Stimulated activated CD8-positive, alpha-beta memory T cell treated with anti-CD3 and anti-CD28 coated beads, Interleukin-4, amount 100 ng/mL, for 1 hour (primary cell): ENCODE measurements at places on chromosomes 11 and 22.
A peak's percentile ranks its signal among the peaks of the same experiment; 100 is the strongest.

DNA sequence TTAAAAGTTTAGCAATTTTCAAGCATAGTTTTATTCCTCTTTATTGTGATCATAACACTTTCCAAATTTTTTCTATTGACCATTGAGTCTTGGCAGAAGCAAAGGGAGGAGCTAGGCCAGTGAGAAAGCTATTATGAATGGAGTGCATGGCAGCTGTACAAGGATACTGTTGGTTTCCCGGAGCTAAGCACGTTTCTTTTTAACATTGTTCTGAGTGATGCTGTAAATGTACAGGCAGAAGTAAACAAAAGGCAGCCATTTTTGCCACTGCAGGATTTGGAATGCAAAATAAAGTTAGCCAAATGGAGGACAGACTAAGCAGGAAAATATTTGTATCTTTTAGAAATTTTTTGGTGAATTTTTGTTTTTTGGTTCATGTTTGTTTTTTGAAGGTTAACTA is 16.2 kb downstream of the CBL start:
- DNase-seq: no peak

DNA sequence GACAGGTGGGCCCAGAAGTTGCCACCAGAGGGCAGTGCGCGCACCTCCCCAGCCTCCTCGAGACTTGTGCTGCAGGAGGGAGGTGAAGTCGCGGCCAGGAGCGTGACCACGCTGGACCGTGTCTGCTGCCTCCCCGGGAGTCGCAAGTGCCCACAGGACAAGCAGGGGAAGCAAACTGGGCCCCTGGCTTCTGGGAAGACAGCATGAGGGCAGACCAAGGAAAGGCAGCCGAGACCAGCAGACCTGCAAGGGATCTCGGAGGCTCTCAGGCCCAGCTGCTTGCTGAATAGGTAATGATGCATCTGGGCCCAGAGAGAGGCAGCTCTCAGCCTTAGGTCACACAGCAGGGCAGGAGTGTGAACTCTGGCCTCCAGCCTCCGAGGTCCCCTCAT is 17.0 kb upstream of the IL2RB start:
- peak; percentile 73 for DNase-seq

GRCh38 chr11:23866641-23867040 is 630.2 kb upstream of the LUZP2 start:
- no peak for DNase-seq

GRCh38 chr11:128610721-128611617 is 23.6 kb upstream of the ETS1 start:
- no peak for DNase-seq

- no peak for DNase-seq
These were observed 9.0 kb downstream of the PRRG4 start for GRCh38 chr11:32838505-32839274.

DNA sequence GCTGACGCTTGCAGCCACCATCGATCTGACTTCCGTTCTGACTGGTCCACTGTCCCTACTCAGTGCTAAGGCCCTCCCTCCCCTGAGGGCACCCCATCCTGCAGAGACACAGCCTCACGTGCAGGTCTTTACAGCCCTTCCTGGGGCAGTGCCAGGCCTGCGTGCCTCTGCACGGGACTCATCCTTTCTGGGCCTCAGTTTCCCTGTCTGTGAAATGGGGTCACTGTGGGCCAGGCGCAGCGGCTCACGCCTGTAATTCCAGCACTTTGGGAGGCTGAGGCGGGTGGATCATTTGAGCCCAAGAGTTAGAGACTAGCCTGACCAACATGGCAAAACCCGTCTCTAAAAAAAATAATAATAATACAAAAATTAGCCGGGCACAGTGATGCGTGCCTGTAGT is 17.8 kb upstream of the PARVG start:
- DNase-seq: no peak

DNA sequence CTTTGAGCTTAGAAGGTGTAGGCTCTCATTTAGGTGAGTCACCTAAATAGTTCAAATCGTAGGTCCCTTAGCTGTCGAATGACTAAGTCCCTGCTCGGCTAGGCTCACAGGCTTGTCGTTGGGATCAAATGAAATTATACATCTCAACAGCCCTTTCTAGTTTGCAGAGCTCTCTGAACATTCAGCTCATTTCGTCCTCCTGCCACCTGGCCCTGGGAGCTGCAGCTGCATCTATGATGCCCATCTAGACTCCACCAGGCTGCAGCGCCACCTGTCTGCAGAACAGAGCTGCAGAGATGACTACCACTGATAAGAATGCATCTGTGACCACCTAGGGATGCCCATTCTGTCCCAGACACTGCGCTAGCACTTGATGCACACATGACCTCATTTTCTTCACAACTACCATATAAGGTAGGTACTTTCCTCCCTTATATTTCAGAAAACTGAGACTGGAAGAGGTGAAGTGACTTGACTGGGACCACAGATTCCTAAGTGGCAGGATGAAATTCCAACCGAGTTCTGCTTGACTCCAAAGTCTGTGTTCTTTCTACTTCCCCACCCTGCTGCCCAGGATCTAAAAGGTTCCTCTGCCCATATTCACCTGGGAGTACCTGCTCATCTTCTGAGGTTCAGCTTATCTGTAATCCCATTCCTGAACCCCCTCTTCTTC is 141.1 kb upstream of the NARS2 start:
- no peak for DNase-seq

- DNase-seq: peak; percentile 52
These were observed 81.6 kb downstream of the CCDC81 start for GRCh38 chr11:86456075-86456939.

- DNase-seq: no peak
These were observed 65.6 kb downstream of the PPFIBP2 start for GRCh38 chr11:7579361-7579791.

- no peak for DNase-seq
These were observed 1.4 kb downstream of the NAV2 start for GRCh38 chr11:19714022-19714386.

- no peak for DNase-seq
These were observed 18.7 kb upstream of the TMPRSS5 start for GRCh38 chr11:113724778-113725177.

- DNase-seq: no peak
These were observed 4.3 kb downstream of the ZC3H12C start for GRCh38 chr11:110097459-110098012.

DNA sequence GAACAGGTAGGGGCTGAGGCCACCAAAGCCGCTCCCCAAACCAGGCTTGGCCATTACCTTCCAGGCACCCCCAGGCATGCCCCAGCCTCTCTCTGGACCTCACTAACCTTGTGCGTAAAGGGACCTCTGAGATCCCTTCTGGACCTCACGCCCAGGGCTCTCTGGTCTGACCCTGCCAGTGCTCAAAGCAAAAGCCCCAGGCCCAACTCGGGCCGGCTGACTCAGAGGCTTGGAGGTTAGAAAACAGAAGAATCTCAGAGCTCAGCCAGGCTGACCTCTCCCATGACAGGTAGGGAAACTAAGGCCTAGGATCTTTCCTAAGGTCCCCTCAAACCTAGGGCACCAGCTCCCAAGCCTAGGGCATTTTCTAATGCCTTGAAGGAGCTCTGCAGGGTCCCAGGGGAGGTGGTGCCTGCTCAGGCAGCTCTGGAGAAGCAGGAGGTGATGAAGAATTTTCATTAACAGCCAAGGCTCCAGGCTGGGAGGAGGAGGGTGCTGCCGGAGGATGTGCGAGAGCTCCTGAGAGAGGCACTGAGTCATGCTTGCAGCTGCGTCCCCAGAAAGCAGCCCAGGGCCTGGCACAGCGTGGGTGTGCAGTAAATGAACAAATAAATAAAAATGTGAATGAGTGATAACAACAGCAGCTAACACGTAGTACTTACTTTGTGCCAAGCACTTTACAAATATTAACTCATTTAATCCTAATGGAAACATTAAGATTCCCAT is 25.6 kb downstream of the ARRB1 start:
- DNase-seq: no peak

GRCh38 chr11:1783725-1784529 is 20.2 kb upstream of the CTSD start:
- no peak for DNase-seq

DNA sequence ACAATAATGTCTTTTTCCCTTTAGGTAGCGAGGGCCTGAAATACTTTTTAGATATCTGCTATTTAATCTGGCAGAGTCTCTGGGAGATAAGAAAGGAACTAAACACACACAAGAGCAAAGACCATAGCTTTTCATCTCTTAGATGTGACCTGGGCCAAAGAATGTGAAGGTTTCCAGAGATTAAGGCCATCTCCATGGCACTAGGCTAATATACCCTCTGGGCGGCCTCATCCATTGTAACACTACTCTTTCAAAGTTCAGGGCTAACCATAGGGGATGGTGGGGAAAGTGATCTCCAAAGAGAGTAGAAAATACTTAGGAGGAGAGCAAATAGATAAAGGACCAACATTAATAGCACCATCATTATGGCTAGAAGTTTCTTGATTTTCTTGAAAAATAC is 326.4 kb downstream of the LRRC4C start:
- DNase-seq: no peak

- no peak for DNase-seq
These were observed 98.8 kb downstream of the PKNOX2 start for GRCh38 chr11:125263268-125263790.

DNA sequence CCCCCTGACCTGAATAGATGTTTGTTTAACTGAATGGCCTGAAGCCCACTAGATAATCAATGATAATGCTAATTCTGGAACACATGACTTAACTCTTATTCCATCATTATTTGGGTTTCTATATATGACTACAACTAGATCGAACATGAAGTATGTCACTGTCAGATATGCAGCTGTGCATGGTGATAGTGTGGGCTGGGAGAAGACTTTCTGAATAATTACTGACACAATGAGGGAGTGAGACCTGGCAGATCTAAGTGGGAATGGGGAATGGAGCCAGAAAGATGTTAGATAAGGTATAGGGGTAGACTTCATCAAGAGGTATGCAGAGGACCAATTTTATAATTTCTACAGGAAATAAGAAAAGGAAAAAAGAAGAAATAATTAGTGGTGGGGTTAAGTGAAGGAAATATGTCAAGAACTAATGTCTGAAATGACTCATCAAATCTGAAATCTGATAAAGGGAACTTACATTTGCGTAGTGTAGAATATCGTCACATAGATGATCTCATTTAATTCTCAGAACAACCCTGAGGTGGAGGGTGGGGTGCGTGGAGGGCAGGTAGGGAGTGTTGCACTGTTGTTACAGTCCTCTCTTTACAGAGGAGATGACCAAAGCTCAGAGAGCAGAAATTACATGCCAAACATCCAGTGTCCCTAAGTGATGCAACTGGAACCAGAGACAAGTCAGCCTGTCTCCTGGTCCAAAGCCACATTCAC is 68.2 kb upstream of the EED start:
- DNase-seq: no peak

GRCh38 chr11:122309262-122309925 is 193.4 kb upstream of the BLID start:
- no peak for DNase-seq

- no peak for DNase-seq
These were observed 175.7 kb downstream of the TMEM135 start for GRCh38 chr11:87213444-87213843.

- DNase-seq: no peak
These were observed 250.4 kb upstream of the SORL1-AS1 start for GRCh38 chr11:121703201-121703600.

- DNase-seq: no peak
These were observed 99.9 kb upstream of the CD44 start for GRCh38 chr11:35039076-35039475.

DNA sequence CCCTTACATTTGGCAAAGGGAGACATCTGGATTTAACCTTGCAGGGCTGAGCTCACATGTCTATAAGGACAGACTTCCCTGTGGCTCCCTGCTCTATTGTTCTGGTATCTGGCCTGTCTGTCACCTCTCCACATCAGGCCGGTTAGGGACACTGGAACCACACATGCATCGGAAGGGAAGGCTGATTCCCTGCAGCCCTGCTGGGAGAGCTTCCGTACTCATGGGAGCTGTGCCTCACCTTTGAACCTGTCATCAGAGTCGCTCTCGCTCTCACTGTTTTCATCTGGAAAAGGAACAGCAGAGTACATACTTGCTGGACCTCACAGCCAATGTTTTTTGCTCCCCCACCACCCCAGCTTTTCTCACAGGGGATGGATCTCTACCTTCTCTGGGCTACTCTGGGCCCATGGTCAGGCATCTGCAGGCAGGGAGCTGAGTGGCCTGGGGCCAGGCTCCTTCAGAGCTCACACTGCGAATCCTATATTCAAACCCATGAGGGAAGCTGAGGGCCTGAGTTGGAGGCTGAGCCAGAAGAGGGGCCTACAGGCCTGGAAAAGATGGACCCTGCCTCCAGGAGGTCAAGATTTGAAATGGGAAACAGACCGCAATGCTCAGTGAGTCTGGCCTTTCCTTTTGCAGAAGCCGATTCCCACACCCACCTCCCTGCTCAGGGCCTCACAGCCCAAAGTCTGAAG is 31.3 kb downstream of the RPL27A start:
- DNase-seq: no peak

- DNase-seq: no peak
These were observed 18.4 kb downstream of the SELENOO start for GRCh38 chr22:50218996-50219727.

GRCh38 chr22:30041881-30042280 is 38.4 kb upstream of the HORMAD2 start:
- no peak for DNase-seq

DNA sequence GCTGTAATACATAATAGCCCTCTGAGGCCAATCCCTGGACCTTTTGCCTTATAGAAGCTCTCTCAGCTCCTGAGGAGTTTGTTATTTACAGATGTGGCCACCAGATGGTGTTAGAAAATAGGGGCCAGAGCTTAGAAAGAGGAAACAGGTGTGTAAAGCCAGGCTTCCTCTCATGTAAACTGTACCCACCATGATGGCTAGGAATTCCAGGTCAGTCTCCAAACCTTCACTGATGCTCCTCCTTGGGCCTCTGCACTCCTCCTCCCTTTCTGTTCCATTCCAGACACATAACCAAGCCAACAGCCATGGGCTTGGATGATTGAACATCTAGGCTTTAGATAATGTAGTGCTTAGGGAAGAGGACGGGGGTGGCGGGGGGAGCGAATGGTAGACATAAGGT is 39.7 kb downstream of the USP35 start:
- DNase-seq: no peak

- DNase-seq: no peak
These were observed 59.3 kb downstream of the FANCF start for GRCh38 chr11:22566293-22566692.
